ENCODE measurements at places on chromosomes 13 and 19.

DNA sequence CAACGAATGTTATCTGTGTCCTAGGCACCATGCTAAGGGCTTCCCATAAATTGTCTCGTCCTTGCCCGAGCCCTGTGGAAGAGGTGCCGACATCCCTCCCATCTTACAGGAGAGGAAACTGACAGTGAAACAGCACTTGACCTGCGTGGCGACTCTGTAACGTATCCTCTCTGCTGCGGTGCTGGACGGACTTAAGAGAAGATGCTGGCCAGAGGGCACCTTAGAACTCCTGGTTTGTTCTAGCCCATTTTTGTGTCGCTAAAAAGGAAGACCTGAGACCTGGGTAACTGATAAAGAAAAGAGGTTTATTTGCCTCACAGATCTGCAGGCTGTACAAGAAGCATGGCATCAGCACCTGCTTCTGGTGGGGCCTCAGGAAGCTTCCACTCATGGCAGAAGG is 68.6 kb downstream of the KCTD15 start:
- no peak for DNase-seq

DNA sequence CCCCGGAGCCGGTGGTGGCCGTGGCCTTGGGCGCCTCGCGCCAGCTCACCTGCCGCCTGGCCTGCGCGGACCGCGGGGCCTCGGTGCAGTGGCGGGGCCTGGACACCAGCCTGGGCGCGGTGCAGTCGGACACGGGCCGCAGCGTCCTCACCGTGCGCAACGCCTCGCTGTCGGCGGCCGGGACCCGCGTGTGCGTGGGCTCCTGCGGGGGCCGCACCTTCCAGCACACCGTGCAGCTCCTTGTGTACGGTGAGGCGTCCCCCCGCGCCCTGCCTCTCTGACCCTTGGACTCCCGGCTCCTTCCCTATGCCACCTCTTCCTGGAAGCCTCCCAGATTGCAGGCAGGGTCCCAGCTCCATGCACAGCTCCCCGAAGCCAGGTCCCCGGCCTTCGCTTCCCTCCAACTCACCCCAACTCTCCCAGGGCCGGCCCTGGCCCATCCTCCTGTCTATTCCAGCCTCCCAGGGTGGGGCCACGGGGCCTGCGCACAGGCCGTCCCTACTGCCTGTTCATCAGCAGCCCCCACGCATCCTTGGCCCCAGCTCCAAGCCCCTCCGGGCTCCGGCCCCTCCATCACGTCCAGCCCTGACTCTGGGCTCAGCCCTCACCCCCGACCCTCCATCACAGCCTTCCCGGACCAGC is 1.7 kb downstream of the MADCAM1 start:
- no peak for DNase-seq

DNA sequence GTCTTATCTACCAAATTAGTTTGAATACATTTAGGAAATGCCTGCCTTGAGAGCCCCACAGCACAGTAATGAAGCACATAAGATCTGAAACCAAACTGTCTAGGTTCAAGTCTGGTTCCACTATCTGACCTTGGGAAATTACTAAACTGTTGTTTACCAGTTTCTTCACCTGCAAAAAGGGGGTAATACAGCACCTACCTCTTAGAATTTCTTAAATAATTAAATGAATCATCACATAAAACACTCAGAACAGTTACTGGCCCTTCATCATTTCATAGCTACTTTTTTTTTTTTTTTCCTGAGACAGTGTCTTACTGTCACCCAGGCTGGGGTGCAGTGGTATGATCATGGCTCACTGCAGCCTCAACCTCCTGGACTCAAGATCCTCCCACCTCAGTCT is 59.6 kb downstream of the USP12 start:
- no peak for DNase-seq

GRCh38 chr19:38665950-38666662 is 18.7 kb downstream of the ACTN4 start:
- no peak for DNase-seq

GRCh38 chr13:35888981-35889380 is 242.2 kb downstream of the DCLK1 start:
- no peak for DNase-seq

GRCh38 chr19:33977756-33978685 is 181.4 kb downstream of the KCTD15 start:
- DNase-seq, result no peak

All from anterior cingulate cortex (tissue), 58 donors.